ENCODE measurements at places on chromosomes 7 and 10.

- DNase-seq, result no peak
Observed at GRCh38 chr10:132400547-132401151, 3.6 kb downstream of the PWWP2B start.

GRCh38 chr7:134368851-134369544 lies 52.3 kb upstream of the SLC35B4 start:
- DNase-seq, result peak; percentile 53

DNA sequence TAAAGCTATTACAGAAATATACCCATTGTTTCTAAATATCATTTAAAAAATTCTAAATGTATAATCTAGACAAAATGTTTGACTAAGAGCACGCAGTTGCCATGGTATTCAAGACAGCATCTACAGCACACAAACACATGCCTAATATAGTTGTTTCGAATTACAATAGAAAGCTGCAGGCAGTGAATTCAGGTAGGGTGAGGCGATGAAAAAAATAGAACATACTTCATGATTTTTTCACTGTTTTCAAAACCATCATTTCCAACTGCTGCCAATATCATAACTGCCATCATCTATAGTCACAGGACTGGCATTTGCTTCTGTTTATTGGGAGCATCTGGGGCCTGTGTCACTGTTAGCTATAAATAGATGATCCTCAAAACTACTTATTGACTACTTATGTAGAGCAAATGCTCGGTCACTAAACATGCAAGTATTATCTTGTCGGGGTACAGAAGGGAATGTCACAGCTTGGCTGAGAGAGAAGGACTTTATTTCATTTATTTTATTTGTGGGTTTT lies 34.4 kb upstream of the OTUD1 start:
- peak; percentile 25 for DNase-seq

DNA sequence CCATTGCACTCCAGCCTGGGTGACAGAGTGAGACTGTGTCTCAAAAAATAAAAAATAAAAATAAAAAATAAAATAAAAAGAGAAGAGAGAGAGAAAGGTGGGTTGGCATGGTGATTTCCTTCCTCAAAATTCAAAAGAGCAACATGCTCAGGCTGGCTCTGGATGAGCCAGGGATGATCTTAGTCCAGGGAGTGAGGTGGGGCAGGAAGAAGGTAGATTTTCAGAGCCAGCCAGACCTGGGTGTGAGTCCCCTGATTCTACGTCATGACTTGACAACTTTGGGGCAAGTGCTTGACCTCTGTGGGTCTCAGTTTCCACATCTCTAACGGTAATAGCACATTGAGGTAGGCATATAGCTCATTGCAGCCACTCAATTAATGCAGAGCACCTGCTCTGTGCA lies 109.4 kb upstream of the CTBP2 start:
- DNase-seq, result no peak

- DNase-seq, result peak; percentile 75
Observed at GRCh38 chr7:44769776-44770294, 21.2 kb downstream of the ZMIZ2 start.

GRCh38 chr7:1230411-1231213 lies 2.1 kb upstream of the UNCX start:
- DNase-seq, result no peak

DNA sequence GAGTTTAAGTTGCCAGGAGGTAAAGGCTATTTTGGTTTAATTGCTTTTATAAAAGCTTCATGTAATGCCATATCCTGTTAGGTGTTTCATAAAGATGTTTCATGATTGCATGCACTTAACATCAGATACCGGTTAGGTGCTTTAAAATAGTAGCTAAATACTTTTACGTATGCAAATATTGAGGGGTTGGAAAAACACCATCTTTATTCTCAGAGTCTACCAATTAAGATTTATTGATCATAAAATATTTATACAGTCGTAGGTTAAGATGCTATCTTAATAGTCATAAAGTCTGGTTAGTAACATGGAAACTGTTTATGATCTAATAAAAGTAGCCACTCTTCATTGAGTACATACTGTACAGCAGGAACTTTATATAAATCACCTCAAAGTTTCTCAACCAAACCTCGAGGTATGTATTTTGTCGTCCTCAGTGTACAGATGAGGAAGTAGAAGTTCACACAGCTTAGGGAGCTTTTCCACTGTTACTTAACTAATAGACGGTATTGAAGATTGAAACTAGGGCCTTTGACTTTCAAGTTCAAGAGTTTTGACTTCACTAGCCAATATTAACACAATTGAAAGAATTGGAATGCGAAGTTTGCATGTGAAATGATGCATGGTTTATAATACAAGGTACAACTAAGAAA lies 897.1 kb downstream of the GATA3 start:
- no peak for DNase-seq

GRCh38 chr7:100632951-100633717 lies 8.2 kb downstream of the TFR2 start:
- DNase-seq, result peak; percentile 46

DNA sequence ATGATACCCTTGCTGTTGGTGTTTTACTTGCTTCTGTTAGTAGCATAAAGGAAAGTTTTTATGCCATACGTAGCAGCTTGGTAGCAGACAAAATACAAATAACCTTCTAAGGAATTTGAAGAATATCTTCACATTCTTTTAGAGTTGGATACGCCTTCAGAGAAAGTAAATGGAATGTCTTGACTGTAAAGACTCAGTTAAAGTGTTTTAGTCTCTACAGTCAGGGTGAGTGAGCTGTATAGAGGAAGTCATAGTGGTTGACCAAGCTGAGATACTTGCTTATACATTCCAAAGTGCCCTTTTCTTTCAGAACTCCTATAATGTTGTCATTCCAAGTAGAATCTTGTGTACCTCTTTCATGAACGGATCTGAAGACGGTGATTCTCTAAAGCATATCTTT lies 37.7 kb downstream of the RABGEF1 start:
- DNase-seq, result peak; percentile 78

DNA sequence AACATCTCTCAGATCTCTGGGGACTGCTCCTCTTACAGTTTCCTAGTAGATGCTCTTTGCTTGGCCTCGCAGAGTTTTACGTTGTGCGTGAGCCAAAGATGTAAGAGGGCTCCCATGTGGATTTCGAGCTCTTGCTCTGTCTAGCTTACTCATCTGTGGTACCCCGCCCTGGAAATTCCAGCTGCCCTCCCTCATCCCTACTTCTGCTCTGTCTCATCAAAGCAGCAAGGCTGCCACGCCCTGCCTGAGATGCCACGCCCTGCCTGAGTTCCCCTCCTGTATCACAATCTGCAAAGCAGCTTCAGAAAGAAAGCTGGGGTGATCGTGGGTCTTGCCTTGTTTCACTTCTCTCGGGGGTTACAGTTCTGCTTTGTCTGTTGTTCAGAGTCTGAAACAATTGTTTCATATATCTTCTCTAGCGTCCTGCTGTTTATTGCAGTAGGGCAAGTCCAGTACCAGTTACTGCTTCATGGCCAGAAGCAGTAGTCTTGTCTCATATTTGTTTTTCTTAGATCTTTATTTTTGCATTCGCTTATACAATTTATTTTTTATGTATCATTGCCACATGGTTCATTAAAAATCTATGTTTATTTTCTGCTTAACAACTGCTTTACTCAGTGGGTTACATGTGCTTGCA lies 36.1 kb upstream of the CCNY start:
- peak; percentile 69 for DNase-seq

GRCh38 chr10:66678521-66678920 lies 247.3 kb upstream of the LRRTM3 start:
- peak; percentile 24 for DNase-seq

GRCh38 chr7:157567666-157568065 lies 230.9 kb downstream of the DNAJB6 start:
- no peak for DNase-seq

DNA sequence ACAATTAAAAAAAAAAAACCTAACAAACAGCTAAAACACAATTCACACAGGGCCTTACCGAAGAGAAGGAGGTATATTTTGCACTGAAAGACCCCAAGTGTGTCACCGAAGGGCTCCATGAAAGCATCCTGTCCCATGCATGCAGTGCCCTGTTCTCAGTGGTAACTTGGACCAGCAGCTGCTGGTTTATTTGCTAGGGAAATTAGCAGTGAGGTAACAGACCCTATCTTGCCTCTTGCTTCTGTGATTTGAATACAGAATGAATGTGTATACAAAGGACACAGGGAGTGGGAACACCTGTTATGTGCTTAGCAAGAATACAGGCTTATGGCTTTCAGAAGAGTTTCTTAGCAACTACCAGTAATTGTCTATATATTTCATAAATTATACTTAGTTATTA lies at the start of gene HEPACAM2:
TSS of gene HEPACAM2 (minus strand) at position 160 of the 400 bp plus-strand sequence.
- DNase-seq, result no peak

DNA sequence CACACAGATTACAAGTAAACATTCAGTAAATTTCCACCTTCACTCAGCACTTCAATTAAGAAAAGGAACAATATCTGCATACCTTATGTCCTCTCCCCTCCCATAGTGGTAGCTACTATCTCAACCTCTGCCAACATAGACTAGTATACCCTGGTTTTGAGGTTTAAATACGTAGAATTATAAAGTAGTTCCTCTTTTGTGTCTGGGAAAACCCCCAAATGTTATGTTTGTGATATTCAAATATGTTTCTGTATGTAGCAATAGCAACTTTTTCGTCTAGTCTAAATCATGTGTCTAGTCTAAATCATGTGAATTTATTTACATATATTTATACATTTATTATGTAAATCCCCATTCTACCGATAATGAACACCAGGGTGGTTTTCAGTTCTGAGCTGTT lies 13.2 kb upstream of the CAMK2B start:
- DNase-seq, result no peak

GRCh38 chr10:104773105-104773504 lies 132.0 kb downstream of the SORCS3 start:
- no peak for DNase-seq

DNA sequence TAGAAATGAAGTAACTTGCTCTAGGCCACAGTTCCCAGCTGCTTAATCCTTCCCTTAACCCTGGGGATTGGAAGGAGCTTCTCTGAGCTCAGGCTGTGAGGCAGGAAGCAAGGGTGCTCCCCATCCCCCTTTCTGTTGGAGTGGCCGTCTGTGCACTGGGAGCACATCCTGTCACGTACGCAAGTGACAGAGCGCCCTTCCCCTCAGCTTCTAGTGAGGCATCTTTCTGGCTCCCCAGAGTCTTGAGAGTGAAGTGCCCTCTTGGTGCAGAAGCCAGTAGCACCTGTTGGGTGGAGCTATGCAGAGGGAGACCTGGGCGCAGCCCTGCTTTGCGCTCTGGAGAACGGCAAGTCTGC lies 47.8 kb downstream of the SHH start:
- DNase-seq, result no peak

DNA sequence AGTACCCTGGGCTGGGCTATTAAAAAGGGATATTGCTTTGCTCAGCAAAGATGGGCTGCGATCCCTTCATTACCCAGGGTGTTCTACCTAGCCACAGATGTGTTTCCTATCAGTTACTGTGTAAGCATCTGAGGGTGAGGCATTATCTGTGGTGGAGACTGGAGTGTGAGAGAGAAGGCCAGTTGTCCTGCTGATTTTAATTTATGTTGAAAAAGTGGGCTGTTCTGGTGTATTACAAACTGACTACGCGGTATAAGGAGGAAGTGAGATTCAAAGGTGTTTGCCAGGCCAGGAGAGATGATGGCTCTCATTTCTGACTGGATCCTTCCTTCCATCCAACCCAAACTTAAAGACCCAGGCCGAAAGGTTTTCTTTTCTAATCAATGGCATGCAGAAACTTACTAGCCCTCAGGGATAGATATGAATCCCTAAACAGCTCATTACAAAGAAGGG lies 7.6 kb downstream of the TCF7L2 start:
- peak; percentile 31 for DNase-seq

DNA sequence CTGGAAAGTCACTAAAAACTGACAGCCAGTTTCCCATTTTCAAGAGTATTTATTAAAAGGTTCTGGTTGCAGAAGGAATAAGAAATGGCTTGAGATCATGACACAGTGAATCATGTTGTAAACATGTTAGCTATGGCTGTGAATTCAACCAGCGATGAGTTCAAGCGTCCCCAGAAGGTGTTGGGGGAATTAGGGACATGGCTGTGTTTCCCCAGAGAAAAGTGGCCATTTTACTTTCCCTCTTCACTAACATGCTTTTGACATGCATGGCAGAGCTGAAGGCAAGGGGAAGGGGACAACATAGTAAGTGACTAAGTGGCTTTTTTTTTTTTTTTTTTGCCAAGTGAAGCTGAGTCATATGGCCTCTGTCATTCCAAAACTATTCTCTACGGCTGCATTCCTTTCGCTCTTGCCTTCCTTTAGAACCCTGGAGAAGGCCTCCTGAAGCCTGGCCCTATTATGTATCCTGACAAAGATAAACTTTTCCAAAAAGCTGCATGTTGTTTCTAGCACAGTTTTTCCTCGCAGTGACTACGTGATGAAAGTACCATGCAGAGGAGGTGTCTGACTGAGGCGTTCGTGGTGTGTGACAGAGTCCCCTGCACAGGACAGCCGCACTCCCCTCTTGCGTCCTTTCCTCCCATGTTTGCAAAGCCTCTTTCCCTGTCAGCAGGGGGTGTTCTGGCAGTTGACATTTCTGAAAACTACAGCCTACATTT lies 46.9 kb downstream of the EGFR start:
- DNase-seq, result peak; percentile 96

- DNase-seq, result no peak
Observed at GRCh38 chr7:101939136-101939695, 121.8 kb downstream of the CUX1 start.

DNA sequence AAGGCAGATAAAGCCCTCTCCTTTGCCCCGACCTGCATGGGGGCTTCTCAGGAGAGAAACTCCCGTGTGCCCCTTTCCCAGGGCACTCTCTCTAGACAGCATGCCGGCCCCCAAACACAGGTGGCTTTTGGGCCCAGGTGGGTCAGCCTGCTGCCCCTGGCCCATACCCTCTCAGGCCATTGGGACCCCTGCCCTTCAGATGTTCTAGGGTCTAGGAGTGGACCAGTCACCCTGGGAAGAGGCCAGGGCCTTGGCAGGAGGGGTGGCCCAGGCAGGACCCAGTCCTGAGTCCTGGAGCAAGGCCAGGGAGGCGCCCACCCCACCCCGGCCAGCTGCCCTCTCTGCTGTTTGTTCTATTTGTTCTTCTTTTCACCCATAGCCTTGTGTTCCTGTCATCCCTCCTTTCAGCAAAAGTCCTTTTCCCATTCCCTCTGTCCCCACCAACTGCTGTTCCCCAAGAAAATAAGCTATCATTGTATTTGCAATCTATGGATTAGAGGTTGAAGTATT lies 9.3 kb upstream of the SEC24C start:
- no peak for DNase-seq
